Suppressor macrophage treated with lipopolysaccharide for 4 hours (primary cell): ENCODE measurements at places on chromosomes 12 and 14.

DNA sequence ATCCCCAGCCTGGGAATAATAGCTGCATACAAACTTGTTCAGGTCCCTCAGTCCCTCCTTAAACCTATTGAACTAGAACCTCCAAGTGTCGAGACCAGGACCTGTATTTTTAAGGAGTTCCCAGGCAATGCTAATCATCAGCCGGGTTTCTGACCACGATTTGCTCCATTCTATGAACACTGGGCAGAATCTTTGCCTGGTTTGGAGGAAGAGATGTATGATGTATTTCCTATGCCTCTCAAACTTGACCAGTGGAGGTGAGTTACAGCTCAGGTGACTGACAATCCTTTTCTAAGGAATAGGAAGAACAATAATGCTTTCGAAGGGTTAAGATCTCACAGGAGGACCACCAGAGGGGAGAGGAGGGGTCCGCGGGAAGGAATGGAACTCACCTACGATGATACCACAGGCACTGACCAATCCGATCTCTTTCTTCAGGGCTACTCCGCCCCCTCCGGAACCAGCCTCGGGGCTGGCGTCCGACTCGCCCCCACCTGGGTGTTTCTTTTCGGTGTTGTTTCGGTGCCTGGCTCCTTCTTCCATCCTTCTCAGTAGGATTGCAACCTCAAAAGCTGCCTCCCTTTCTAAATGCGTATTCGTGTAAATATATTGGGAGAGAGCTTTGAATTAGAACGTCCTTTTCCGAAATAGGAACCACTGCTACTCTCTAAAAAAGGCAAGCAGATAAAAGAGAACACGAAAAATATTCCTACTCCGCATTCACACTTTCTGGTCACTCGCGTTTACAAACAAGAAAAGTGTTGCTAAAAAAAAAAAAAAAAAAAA is 895 bp downstream of the SLC7A8 start:
- DNase-seq, result no peak

DNA sequence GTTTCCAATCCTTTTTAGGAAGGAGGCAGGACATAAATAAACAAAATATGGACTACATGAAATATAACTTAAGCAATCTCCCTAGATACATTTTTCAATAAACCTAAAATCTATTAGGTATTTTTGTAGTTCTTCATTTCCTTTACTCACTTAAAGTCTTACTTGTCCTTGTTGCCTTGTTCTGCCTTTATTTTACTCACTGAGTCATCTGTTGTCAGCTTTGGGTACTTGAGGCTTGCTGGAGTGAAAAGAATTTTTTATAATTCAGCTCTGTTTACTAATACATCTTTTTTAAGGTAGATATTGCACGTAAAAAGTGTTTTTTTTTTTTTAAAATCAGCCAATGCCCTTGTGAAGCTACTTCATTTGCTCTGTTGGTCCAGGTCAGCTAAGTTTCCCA is 216.2 kb downstream of the PELI2 start:
- no peak for DNase-seq

DNA sequence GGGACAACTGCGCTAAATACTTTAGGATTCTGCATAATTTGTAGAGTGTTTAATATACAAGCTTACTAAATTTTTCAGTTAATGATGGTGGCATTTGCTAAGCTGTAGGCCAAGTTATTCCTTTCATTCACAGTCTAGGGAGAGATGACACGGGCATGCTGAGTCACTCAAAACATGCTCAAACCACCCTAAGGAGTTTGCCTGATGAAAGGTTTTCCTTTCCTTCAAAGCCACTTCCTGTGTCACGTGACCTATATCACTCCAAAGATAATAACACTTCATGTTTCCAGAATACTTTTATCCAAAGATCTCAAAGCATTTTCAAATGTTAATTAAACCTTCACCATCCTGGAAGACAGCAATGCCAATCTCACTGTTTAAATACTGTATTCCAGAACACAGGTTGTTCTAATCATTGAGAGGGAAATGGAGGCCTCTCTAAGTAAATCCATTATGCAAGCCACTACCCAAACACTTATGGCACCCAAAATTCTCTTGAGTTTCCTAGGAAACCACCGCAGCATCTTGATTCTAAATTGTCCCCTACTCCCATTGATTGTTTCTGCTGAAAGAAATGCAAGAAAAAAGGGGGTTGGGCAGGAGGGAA is 207.0 kb upstream of the CDKN3 start:
- DNase-seq, result no peak

GRCh38 chr12:5318874-5319273 is 113.0 kb upstream of the NTF3 start:
- DNase-seq, result no peak
